PC-9 (cell line): ENCODE measurements at places on chromosomes 12 and 14. TPM values are rescaled to one million over a fixed set of nuclear protein-coding genes. Genes with fewer than 3 reads are reported as not detected.
A peak's percentile ranks its signal among the peaks of the same experiment; 100 is the strongest.

GRCh38 chr14:68563251-68564131, 229.4 kb downstream of the ZFP36L1 start:
- H3K27ac ChIP-seq: peak overlapping the region; percentile 96
- H3K4me1 ChIP-seq: peaks cover 73% of the 10 kb centered on the region
- no peaks in the 10 kb centered on the region for H3K27me3 ChIP-seq
- H3K4me3 ChIP-seq: peak overlapping the region; percentile 64

DNA sequence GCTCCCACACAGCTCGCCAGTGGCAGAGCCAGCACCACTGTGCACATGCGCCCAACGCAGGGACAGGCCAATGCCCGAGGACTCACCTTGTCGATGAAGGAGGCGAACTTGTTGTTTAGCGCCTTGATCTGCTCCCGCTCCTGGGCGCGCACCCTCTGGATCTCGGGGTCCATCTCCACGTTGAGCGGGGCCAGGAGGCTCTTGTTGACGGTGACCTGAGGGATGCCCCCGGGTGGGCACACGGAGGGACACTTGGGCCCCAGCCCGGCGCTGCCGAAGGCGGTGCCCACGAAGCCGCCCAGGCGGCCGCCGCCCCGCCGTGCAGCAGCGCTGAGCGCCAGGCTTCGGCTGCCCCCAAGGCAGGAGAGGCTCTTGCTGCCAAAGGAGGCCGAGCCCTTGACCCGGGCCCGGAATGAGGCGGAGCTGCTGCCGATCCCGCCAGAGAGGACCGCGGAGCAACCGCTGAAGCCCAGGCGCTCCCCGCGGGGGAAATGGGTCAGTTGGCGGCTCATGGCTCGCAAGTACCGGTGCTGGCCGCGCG, at the start of gene KRT72:
Gene KRT72 (minus strand): TSS at position 523 of the 541 bp plus-strand sequence. CDS start 11 bp downstream, at position 512.
- H3K27ac ChIP-seq: no peak within 1 kb of the TSS
- DNase-seq: no peak
- no peak within 1 kb of the TSS for H3K4me3 ChIP-seq
- H3K36me3 ChIP-seq: no peaks in the 10 kb centered on the region
- no peaks in the 10 kb centered on the region for H3K4me1 ChIP-seq

GRCh38 chr12:99054601-99055128, 409.6 kb downstream of the APAF1 start:
- no peak overlapping the region for H3K4me3 ChIP-seq
- peaks cover 14% of the 10 kb centered on the region; the same call in 1 of the 2 replicates for H3K27me3 ChIP-seq
- no peaks in the 10 kb centered on the region for H3K4me1 ChIP-seq

- no peak overlapping the region for H3K4me3 ChIP-seq
- no peak overlapping the region for H3K27ac ChIP-seq
- H3K36me3 ChIP-seq: no peaks in the 10 kb centered on the region
Measured at GRCh38 chr14:73771848-73772638, 57.9 kb upstream of the PNMA1 start.

GRCh38 chr14:52918486-52918885, 32.4 kb downstream of the FERMT2 start:
- H3K27me3 ChIP-seq: no peaks in the 10 kb centered on the region
- no peak overlapping the region; the same call in 1 of the 2 replicates for H3K27ac ChIP-seq
- peaks cover 3% of the 10 kb centered on the region; the same call in 1 of the 2 replicates for H3K4me1 ChIP-seq
- no peaks in the 10 kb centered on the region for H3K36me3 ChIP-seq

POTEM gene
- total RNA-seq: not detected in 2 replicates

DNA sequence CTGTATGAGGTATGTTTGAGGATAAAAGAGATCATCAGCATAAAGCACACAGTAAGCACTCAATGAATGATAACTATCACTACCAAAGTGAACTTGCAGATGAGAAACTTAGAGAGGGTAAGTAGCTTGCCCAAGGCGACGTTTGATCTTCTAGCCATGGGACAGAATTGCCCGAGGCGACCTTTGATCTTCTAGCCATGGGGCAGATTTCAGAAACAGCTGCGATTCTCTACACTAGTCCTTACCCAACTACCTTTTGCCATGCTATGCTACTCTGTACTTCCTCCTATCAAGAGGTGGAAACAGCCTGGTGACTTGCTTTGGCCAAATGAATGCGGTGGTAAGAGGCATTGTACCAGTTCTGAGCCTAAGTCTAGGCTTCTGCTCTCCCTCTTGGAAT, 23.7 kb upstream of the NT5DC3 start:
- no peak overlapping the region for H3K4me3 ChIP-seq
- H3K27me3 ChIP-seq: no peaks in the 10 kb centered on the region
- H3K36me3 ChIP-seq: no peaks in the 10 kb centered on the region
- DNase-seq: no peak

DNA sequence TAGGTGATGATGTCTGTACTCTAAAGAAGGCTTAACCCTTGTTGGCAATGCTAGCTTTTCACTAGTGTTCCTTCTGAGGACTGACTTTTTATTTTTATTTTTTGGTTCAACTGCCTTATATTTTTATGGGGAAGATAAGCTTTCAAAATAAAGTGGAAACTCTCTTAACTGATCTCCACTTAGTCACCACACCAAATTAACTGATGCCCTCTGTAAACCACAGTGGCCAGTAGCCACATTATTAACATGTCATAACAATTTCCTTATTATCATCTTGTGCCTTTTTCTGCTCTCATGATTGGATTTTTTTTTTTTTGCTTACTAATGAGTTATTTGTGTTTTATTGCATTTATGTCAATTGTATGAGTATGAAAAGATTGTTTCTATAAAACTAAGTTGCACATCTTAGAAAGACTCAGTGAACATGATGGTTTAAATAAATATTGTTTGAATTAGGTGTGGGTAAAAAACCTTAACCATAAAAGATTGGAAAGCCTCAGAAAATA, 56.9 kb downstream of the SCFD1 start:
- no peaks in the 10 kb centered on the region for H3K36me3 ChIP-seq
- H3K27ac ChIP-seq: no peak overlapping the region
- H3K4me3 ChIP-seq: no peak overlapping the region
- no peaks in the 10 kb centered on the region for H3K4me1 ChIP-seq
- no peak for DNase-seq

DNA sequence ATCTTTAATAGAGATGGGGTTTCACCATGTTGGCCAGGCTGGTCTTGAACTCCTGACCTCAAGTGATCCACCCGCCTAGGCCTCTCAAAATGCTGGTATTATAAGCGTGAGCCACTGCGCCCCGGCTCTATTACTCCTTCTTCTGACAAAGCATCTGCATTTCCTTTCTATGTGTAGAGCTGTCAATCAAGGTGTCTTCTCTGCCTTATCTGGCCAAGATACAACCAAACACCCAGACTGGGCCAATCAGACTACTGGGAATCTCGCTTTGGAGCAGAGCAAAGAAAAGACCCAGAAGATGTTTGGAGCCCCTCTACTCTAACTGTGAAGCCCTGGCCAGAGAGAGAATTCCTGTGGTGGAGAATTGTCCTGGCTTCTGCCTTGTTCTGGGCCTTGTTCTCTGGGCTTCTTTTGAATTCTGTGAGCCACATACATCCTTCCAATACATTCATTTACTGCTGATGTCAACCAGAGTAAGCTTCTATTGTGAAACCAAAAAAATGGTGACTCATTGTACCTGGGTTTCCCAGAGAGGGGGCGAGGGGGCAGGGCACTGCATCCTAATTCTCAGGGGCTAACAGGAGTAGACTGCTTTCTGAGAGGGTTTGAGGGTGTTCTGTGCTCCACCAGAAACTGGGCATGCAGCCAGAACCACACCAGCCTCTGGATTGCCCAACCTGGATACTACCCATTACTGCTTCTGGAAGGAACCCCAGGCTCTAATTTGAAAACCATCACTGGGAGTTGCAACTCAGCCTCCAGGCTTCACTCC, 18.8 kb upstream of the FLVCR2 start:
- H3K36me3 ChIP-seq: no peaks in the 10 kb centered on the region
- H3K4me1 ChIP-seq: peaks cover 69% of the 10 kb centered on the region
- no peak overlapping the region for H3K4me3 ChIP-seq
- no peaks in the 10 kb centered on the region for H3K27me3 ChIP-seq
- peak; percentile 97 for DNase-seq

NELL2 gene
- 0.61 and 1.2 TPM in 2 replicates for total RNA-seq

SPTB gene
- 0.50 and 1.5 TPM in 2 replicates for total RNA-seq

DNA sequence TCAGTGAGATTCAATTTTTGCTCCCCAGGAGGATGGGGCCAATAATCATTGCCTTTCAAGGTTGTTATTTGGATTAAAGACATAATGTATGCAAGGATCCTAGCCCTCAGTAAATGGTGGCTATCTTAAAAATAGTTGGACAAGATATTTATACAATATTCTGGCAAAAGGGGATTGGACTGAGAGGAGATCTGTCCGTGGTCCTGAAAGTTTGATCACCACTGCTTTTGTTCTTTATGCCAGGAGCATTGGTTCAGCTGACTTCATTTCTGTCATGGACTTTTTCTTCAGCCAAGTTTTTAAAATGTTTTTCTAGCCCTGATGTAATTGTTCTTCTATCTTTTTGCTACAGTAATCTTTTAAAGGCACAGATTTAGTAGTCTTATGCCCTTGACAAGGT, 70.2 kb upstream of the TCL1A start:
- DNase-seq: no peak
- no peaks in the 10 kb centered on the region for H3K27me3 ChIP-seq
- H3K4me1 ChIP-seq: no peaks in the 10 kb centered on the region
- H3K36me3 ChIP-seq: no peaks in the 10 kb centered on the region

DNA sequence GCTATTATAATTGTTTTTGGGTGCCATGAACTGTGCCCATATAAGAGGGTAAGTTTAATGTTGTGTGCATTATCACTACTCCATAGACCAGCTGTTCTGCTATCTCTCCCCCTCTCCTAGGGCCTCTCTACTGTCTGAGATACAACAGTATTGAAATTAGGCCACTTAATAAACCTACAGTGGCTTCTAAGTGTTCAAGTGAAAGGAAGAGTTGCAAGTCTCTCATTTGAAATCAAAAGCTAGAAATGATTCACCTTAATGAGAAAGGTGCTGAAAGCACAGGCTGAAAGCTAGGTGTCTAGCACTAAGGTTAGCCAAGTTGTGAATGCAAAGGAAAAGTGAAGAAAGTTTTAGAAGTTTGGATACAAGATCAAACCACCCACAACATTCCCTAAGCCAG, 168.0 kb downstream of the SLC16A7 start:
- no peak overlapping the region for H3K4me3 ChIP-seq
- DNase-seq: no peak
- no peak overlapping the region for H3K27ac ChIP-seq
- no peaks in the 10 kb centered on the region for H3K27me3 ChIP-seq
- no peaks in the 10 kb centered on the region for H3K36me3 ChIP-seq

- no peaks in the 10 kb centered on the region for H3K4me1 ChIP-seq
- H3K4me3 ChIP-seq: no peak overlapping the region
- DNase-seq: no peak
Measured at GRCh38 chr14:56657604-56658003, 78.0 kb downstream of the TMEM260 start.
